Muscle of back (tissue), 13 donors: ENCODE measurements at places on chromosomes 12 and 14.

GRCh38 chr12:41552588-41552987, 364.5 kb downstream of the PDZRN4 start:
- DNase-seq = peak; percentile 6

DNA sequence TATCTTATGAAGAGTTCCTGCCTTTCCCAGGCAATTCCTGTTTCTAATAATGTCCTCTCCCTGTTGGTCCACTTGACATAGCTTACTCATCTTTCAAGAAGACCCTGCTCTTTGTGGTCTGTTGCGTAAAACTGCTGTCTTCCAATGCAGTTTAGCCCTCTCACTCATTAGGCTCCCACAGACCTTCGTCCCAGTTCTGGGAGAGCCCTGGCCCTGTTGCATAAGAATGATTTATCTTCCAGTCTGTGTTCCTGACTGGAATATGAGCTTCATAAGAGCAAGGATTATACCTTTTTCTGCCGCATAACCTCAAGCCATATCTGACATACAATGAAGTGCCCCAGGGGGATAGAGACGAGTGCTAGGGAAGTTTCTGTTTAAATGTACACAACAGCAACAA, 365.9 kb upstream of the NOVA1 start:
- no peak for DNase-seq

DNA sequence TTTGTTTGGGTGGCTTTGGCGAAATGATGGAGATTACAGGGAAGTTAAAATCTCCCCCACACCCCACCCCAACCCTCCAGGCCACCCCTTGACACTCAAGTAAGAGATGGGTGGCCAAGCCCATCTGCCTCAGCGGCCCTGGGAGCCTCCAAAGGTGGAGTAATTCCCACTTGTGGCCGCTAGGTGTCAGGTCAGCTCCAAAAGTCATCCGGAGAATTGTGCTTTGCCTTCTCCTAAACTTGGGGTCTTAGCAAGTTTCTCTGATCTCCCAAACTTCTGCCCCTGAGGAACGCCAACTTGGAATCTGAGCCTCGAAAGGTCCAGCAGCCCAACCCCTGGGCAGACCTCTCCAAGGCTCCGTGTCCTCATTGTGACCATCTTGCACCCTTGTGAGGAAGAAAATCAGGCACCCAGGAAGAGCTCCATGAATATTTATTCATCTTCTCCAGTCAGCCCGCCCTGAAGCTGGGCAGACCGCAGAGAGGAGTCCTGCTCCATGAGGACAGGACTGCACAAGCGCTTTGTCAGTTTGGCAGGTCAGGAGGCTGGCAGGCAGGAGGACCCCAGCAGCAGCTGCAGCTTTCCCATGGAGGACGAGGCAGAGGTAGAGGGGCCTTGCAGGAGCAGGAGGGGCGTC, 46.7 kb downstream of the LRRC74A start:
- peak; percentile 72 for DNase-seq

DNA sequence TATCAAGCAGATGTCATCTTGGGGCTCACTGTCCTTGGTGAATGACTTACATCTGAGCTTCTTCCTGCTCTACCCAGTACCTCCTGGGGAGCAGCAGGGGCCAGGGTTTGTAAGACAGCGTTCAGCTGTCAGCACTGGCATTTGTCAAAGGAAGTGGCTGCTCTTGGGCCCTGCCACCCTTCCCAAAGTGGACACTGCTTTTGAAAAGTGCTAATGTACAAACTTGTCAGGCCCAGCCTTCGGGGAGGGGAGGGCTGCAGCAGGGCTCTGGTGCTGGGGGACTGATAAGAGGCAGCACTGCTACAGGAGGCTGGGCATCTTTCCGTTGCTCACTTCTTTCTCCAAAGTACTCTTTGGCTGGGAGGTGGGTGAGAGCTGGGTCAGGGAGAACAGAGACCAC, 59.8 kb upstream of the RBM19 start:
- DNase-seq = no peak

GRCh38 chr14:67738740-67739504, 37.2 kb downstream of the RDH12 start:
- no peak for DNase-seq

DNA sequence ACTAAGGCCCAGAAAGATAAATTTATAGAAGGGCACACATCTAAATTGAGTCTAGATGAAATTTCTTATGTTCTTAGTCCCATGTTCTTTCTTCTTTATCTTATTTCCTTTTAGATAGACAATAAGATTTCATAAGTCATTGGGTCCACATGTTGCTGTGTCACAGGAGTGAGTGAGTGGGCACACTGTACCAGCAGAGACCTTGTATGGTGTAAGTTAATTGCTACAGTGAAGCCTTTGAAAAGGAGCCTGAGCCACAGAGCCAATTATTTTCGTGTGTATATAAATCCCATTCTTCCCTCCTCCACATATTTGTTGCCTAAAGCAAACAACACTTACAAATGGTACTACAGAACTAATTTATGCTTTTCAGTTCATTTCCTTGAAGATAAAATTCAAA, 79.1 kb downstream of the GRIP1 start:
- DNase-seq = no peak

DNA sequence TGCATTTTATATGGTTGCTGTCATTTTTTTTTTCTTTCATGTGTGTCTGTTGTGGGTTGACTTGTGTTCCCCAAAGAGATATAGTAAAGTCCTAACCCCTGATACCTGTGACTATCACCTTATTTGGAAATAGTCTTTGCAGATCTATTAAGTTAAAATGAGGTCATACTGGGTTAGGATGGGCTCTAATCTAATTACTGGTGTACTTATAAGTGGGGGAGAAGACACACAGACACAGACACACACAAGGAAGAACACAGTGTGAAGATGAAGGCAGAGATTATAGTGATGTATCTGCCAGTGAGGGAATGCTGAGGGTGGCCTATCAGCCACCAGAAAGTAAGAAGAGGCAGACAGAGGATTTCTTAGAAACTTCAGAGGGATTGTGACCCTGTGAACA, 318.4 kb upstream of the ATP2B1 start:
- no peak for DNase-seq

DNA sequence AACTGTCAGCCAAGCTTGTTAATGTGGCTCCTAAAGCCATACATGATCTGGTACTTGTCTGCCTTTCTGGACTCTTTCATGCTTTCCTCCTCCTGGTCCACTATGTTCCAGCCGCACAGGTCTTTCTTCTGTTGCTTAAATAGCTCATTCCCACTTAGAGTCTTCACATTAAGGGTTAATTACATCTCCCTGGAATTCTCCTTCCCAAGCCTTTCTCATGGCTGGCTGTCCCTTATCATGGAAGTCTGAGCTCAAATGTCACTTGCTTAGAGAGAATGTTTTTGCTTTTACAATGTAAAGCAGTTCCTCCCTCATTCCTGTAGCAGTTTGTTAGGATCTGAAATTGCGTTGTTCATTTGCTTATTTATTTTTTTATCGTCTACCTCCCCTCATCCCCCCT, 199.6 kb downstream of the TRHDE start:
- no peak for DNase-seq

- DNase-seq = no peak
Observed at GRCh38 chr14:62329427-62329826, 567.2 kb downstream of the SNAPC1 start.

GRCh38 chr14:82510007-82510406, 976.4 kb upstream of the SEL1L start:
- DNase-seq = no peak

GRCh38 chr14:92259613-92260357, 63.2 kb upstream of the SLC24A4 start:
- DNase-seq = no peak

DNA sequence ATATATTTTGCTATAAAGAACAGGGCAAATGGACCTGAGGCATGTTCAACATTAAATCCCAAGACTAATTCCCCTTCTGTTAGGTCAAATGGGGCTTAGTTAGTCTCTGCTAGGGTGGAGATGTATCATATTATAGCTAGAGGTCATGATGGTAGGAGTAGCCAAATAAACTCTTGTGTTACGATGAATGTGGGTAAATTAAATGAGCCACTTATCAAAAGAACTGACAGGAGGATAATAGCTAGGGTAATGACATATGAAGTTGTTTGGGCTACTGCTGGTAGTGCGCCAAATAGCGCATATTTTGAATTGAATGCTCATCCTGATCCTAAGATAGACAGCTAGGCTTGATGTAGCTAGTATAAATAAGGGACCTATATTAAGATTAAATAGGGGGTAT, 445.0 kb downstream of the GXYLT1 start:
- DNase-seq = no peak

GRCh38 chr14:94372021-94372605, 16.3 kb downstream of the SERPINA1 start:
- no peak for DNase-seq

GRCh38 chr14:50736932-50737419, 68.9 kb upstream of the SAV1 start:
- no peak for DNase-seq

- no peak for DNase-seq
Observed at GRCh38 chr12:65510007-65510406, 231.5 kb downstream of the MSRB3 start.

- DNase-seq = no peak
Observed at GRCh38 chr12:120700886-120701285, 9.4 kb upstream of the UNC119B start.

GRCh38 chr14:44300916-44301315, 206.2 kb downstream of the FSCB start:
- DNase-seq = no peak

- no peak for DNase-seq
Observed at GRCh38 chr12:88494520-88494919, 85.8 kb downstream of the KITLG start.

DNA sequence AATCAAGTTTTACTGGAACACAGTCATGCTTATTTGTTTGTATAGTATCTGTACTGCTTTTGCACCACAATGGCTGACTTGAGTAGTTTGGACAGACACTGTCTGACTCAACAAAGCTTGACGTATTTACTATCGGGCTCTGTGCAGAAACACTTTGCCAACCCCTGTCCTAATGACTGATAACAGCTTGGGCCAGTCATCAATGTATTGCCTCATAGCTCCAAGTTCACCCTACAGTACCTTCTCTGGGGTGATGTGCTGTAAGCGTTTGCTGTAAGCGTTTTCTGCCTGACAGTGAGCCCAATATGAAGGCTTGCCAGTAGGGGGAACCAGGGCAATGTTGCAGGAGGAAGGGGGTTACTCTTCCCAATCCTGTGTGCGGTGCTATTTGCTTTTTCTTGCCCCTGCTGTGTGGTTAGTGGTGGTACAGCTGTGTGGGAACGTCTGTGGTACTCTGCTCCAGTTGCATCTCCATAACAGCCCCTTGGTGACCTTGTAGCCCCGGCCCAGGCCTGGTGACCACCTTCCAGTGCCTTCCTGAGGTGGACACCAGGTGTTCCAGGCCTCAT, 5.4 kb upstream of the CCDC177 start:
- no peak for DNase-seq

DNA sequence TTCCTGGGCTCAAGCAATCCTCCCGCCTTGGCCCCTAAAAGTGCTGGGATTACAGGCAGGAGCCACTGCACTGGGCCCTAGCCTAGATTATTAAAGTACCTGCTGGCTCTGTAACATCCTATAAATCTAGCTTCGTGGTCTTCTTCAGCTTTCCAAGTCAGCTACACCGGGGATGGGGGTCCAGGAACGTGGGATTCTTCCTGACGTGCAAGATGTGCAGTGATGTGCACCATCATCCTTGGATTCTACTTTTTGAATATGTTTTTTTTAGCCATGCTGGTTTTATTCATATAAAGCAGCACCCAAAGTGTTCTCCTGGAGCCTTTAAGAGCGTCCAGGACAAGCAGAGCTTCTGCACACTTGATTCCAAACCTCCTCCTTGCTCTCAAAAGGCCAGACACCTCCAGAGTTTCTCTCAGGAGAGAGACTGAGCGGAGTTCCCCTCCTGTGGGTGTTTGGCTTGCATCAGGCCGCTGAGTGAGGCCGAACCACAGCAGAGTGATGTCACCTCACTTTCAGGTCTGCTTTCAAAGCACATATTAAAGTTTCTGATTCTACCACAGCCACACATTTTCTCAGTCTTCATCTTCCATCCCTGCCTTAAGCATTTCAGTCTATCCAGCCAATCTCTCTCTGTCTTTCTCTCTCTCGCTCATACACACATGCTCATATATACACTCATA, 33.4 kb downstream of the VCPKMT start:
- DNase-seq = no peak

- no peak for DNase-seq
Observed at GRCh38 chr12:126523891-126524290, 1458.7 kb downstream of the AACS start.

GRCh38 chr12:121005346-121005815, 10.9 kb downstream of the C12orf43 start:
- no peak for DNase-seq

- DNase-seq = no peak
Observed at GRCh38 chr12:102921240-102921639, 4.2 kb upstream of the PAH start.

- DNase-seq = no peak
Observed at GRCh38 chr12:123075646-123076171, 75.2 kb downstream of the PITPNM2 start.

GRCh38 chr12:13169272-13169671, 27.3 kb upstream of the EMP1 start:
- DNase-seq = no peak

GRCh38 chr14:54226103-54226502, 170.7 kb upstream of the CDKN3 start:
- DNase-seq = no peak

GRCh38 chr12:1357171-1357570, 237.2 kb downstream of the FBXL14 start:
- DNase-seq = no peak

GRCh38 chr14:55070981-55071411, 19.5 kb downstream of the MAPK1IP1L start:
- DNase-seq = no peak

- DNase-seq = no peak
Observed at GRCh38 chr14:52863334-52863700, 71.9 kb upstream of the GNPNAT1 start.

DNA sequence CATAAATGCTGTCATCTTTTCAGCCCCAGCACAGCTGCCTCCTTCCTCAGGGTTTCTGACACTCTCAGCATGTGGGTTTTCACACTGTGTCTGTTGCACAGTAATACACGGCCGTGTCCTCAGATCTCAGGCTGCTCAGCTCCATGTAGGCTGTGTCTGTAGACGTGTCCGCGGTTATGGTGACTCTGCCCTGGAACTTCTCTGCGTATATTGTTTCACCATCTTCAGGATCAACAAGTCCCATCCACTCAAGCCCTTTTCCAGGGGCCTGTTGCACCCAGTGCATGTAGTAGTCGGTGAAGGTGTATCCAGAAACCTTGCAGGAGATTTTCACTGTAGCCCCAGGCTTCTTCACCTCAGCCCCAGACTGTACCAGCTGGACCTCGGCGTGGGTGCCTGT, 1210.6 kb downstream of the TMEM121 start:
- no peak for DNase-seq
